ENCODE measurements at places on chromosomes 5 and 9.

GRCh38 chr5:79035237-79035636, 34.2 kb downstream of the DMGDH start:
- no peak for DNase-seq

- no peak for DNase-seq
Measured at GRCh38 chr5:89047571-89047970, 164.6 kb upstream of the MEF2C start.

DNA sequence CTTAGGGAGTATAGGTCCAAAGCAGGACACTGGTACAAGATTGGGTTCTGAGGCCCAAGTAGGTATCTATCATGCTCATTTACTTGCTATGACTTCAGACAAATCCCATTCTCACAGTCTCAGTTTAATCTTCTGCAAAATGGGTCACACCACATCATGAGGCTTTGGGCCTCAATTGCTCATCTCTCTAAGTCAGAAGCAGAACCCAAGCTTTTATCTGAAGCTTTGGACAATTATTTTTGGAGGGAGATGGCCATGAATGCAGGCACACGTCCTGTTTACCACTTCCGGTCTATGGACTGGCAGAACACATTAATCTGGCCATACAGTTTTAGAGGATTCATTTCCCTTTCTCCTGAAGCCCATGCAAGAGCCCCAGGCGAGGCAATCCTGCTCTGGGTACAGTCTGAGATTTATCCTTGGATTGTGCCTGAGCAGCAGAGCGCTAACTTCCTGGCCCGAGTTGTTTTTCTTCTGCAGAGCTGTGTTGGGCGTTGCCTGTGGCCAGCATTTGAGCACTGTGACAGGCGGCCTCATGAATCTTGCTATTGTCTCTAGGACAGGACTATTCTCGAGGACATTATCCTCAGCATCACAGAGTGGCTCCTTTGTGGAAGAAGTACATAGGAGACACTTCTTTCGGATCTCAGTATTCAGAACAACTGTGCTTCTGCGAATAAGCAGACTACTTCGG, 16.1 kb downstream of the SLC22A4 start:
- peak; percentile 7 for DNase-seq

GRCh38 chr5:66828548-66829357, 232.6 kb downstream of the MAST4 start:
- DNase-seq = peak; percentile 51

DNA sequence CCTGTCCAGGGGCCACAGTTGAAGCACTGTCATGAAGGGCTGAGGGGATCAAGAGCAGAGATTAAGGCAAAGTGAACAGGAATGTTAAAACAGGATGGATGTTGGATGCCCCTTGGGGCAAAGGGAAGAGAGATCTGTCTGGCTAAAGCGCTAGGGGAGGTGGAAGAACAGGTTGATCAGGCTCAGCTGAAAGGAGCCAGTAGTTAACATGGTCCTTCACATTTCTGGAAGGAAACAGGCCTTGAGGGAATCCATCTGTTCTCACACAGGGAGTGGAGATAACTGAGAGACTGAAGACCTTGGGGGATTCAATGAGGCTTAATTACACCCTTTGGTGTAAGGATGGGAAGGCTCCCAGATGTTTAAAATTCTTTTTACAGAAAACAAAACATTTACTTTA, 5.8 kb downstream of the HAPLN1 start:
- no peak for DNase-seq

- DNase-seq = no peak
Measured at GRCh38 chr5:61906820-61907219, 399.2 kb upstream of the KIF2A start.

- DNase-seq = no peak
Measured at GRCh38 chr5:128455841-128456361, 82.1 kb downstream of the FBN2 start.

GRCh38 chr5:176685010-176685409, 37.7 kb downstream of the TSPAN17 start:
- DNase-seq = no peak

All from EH (cell line).